ENCODE measurements at places on chromosomes 2 and 18.

DNA sequence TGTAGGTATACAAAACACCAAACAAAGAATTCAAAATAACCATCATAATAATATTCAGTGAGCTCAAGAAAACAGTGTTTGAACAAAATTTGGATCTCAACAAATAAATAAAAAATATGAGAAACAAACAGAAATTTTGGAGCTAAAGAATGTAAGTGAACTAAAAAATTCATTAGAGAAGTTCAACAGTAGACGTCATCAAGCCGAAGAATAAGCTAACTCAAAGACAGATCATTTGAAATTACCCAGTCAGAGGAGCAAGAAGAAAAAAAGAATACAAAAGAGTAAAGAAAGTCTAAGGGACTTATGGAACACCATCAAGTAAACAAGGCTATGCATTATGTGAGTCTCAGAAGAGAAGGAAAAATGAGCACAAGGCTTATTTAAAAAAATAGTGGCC lies 16.6 kb upstream of the SPP2 start:
- no peak for DNase-seq

- DNase-seq, result no peak
Measured at GRCh38 chr2:18406219-18406618, 154.2 kb downstream of the RDH14 start.

GRCh38 chr2:67604360-67604759 lies 207.2 kb downstream of the ETAA1 start:
- DNase-seq, result no peak

- no peak for DNase-seq
Measured at GRCh38 chr2:144607891-144608521, 88.1 kb upstream of the ZEB2 start.

DNA sequence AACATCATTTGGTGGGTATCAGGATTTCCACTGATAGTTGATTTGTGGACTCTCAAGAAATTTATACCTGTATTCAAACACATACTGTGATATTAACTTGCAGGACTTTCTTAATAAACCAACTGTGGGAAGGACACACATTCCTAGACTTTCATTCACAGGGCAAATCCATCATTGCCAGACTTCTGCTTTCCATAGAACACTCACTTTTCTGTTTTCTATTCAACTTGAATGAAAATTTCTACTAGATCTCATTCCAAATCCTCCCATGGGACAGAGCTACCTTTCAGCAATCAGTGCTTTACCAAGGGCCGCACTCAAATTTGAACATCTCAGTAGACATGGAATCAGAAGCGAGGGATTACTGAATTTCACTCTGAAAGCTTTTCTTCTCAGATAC lies 612.5 kb downstream of the IRS1 start:
- DNase-seq, result no peak
